Ovary (tissue), 10 donors: ENCODE measurements at places on chromosomes 5 and 9.

DNA sequence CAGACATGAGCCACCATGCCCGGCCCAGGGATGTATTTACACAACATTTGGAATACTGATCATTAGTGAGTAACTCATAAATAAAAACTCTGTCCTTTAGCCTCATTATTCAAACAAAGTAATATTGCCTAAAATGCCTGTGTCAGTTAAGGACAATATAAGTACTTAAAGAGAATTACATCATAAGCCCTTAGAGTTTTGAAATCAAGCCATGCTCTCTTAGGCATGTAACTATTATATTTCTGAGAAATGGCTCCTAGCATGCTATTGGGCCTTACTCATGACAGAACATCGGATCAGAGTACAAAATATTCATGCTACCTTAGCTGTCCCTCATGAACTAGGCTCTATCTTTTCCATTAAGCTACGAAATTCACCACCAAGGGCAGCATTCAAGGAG, 309.3 kb downstream of the CHSY3 start:
- DNase-seq = no peak

GRCh38 chr5:28281351-28281750, 1243.0 kb upstream of the CDH9 start:
- DNase-seq = no peak

DNA sequence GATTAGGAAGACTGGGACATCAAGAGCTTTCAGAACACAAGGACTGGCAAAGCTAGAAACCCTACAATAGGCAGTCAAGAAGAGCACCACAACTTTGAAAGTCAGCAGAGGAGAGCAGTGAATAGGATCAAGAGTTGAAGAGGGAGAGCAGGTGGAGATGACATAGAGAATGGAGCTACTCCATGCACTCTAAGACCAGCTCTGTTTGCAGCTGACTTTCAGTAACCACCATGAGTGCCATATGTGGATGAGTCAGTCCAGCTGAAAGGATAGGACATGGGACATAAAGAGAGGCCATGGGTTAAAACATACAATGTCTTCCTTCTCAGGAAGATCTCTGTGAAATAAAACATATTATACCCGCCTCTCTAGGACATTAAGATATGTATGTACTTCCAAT, 289.1 kb upstream of the KLF4 start:
- no peak for DNase-seq

DNA sequence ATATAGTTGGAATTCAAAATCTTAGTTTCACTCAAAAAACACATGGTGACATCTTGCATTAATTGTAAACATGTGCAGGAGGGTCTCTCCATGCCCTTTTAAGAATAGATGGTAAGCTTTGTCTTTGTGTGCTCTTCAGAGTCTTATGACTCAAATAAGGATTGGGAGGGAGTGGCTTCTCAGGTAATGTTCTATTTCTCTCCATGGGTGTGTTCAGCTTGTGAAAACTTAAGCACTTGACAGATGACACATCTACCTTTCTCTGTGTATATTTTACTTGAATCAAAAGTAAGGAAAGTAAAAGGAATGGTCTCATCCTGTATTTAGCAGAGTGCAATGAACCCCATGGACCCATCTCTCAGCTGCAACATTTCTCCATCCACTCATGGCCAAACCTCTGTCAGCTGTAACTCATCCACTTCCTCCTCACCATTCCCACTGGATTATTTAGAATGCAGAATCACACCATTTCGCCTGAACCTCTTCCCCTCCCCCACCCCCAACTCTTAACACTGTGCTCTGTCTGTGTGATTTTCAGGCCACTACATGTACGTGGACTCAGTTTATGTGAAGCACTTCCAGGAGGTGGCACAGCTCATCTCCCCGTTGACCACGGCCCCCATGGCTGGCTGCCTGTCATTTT, 82.1 kb downstream of the MAMDC2 start:
- no peak for DNase-seq

GRCh38 chr9:36665921-36666431, 93.3 kb downstream of the MELK start:
- DNase-seq = no peak

GRCh38 chr5:174376056-174376455, 330.6 kb downstream of the NSG2 start:
- no peak for DNase-seq

- DNase-seq = no peak
These were observed 65.8 kb upstream of the UNC5A start for GRCh38 chr5:176744584-176744965.

DNA sequence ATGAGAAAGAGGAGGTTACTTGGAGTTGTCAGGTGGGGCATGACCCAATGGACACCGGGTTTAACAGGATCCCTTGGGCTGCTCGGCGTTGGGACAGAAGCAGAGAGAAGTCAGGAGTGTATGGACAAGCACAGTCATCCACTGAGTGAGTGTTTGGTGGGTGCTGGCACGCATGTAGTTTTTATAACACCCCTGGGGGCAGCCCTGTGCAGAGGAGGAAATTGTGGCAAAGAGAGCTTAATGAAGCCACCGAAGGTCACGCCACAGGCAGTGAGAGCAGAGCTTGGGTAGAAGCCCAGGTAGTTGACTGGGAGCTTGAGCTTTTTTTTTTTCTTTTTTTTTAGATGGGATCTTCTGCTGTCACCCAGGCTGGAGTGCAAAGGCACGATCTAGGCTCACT, 43.2 kb upstream of the IER5L start:
- DNase-seq = no peak
